Coronary artery (tissue), 2 donors: ENCODE measurements at places on chromosomes 11 and 22.

- no peak for DNase-seq
Measured at GRCh38 chr11:120703358-120704152, 192.0 kb downstream of the GRIK4 start.

GRCh38 chr11:2002042-2002776 is 4.6 kb upstream of the H19 start:
- DNase-seq: no peak

- DNase-seq: peak; percentile 49
Measured at GRCh38 chr22:47173535-47174021, 411.1 kb downstream of the TBC1D22A start.

- no peak for DNase-seq
Measured at GRCh38 chr22:48621085-48621484, 1206.6 kb downstream of the BRD1 start.

DNA sequence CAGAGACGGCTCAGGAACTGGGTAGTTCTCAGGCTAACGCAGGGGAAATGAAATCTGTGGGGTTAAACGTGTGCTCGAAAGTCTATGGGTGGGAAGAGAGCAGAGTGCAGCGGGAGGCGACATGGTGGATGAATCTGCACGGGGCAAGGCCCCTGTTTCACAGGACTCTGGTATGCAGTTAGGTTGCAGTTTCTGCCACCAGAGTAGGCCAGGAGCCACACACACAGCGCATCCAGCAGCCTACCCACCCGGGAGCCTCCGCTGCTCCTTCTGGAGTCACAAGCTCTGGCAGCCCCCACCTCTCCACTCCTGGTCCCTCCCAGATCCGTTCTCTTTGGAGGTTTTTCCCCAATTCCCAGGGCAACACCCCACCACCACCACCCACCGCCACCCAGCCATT is 27.0 kb downstream of the SPATA19 start:
- peak; percentile 50 for DNase-seq

DNA sequence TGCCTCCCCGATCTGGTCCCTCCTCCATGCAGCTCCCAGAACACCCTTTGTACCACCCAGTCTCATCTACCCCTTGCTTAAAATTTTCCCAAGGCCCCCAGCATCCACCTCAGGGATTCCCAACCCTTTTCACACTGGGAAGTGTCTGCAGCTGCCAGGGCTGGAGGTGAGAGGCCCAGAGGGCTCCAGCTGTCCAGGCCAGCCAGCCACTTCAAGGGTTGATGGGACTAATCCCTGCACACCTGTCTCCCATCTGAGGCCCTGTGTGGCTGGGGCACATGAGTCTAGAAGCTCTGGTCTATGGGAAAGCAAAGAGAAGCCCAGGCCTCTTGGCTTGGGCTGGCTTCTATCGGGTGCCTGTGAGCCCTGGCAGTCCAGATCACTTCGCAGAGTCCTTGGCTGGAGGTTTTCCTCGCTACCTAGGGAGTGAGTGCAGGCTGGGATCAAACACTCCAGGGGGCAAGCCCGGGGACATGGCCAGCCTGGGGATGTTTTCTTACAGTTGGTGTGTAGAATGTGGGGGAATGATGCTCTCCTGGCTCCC is 41.1 kb upstream of the TPBGL start:
- no peak for DNase-seq

DNA sequence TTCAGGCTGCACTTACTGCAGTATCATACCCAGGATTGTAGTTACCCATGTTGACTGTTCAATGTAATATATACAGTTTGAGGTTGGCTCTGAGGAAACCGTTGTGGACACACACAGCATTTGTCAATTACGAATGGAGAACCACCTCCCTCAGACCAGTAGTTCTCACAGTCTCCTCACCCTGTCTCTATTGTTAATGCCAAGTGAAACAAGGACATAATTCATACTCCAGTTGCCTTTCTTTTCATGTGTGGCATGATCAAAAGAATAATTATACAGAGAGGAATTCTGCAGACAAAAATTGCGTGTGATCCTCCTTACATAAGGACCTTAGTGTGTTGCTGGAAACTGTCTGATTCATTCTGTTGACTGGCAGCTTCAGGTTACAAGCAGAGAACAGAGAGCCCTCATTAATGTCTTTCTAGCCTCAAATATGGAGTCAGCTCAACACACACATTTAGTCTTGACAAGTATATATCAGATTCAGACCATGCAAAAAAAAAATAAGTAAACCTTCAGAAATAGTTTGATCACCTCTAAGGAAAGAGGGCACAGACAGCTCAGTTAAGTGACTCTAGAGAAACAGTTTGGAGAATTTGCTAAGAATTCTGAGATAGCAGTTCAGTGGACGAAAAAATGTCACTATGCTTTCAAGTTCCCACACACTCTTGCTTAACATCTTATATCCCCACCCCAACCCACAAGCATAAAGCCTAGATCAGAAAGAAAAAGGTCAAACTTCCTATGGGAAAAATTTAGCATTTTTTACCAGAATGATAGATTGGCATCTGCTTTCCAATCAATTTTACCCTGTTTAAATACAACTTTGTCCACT is 96.1 kb downstream of the MAML2 start:
- DNase-seq: no peak

DNA sequence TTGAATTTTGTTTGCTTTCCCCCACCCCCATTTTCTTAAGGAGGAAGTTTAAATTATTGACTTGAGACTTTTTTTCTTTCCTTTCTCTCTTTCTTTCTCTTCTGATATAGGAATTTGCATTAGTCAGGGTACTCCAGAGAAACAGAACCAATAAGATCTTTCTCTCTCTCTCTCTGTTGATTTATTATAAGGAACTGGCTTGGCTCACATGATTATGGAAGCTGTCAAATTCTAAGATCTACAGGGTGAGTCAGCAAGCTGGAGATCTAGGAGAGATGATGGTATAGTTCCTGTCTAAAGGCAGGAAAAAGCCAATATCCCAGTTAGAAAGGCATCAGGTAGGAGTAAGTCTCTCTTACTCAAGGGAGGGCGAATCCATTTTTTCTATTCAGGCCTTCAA is 64.0 kb downstream of the CCDC81 start:
- no peak for DNase-seq

GRCh38 chr22:31802575-31802974 is 48.8 kb downstream of the DEPDC5 start:
- DNase-seq: no peak

DNA sequence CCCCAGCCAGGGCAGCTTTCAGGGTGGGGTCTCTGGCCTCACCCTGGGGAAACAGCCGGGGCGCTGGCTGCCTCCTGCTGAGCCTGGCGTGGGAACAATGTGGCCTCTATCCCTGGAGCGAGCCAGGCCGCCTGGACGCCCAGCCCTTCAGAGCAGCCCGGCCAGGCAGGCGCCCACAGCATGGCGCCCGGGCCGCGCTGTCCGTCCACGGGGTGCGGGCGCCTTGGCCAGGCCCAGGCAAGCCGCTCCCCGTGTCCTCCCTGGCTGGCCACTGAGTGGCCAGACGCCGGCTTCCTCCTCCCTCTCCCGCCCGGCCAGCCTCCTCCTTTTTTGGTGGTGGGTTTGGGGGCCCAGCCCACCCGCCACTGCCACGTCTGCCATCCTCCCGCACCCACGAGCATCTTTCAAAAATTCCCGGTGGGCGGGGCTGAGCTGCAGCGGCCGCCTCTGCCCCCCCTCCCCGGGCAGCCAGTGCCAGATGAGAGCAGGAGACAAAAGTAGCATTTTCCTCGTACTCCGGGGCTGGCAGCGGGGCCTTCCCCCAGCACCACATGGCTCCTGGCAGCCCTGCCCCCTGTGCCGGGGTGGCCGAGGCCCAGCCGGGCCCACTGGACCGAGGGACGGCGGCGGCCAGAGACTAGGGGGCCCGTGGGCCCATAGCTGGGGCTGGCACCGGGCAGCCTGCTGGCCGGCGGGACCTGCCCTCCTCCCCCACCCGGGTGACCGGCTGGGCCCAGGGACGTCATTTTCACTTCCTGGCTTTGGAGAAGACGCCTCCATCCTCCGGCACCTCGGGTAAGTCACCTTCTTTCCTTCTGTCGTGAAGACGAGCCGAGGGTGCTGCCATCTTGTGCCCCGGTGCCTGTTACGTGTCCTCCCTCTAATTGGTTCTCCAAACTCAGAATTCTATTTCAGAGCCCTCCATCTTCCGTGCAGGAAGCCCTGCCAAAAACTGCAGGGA is 70.2 kb upstream of the PPARA start:
- DNase-seq: peak; percentile 96

GRCh38 chr22:24208012-24208749 is 26.9 kb downstream of the SUSD2 start:
- no peak for DNase-seq

- no peak for DNase-seq
Measured at GRCh38 chr11:34492806-34493414, 20.7 kb downstream of the ELF5 start.

- no peak for DNase-seq
Measured at GRCh38 chr11:36105743-36106581, 162.1 kb downstream of the LDLRAD3 start.

GRCh38 chr11:23836981-23837380 is 659.9 kb upstream of the LUZP2 start:
- DNase-seq: no peak

GRCh38 chr11:123461164-123461563 is 31.1 kb downstream of the GRAMD1B start:
- no peak for DNase-seq

DNA sequence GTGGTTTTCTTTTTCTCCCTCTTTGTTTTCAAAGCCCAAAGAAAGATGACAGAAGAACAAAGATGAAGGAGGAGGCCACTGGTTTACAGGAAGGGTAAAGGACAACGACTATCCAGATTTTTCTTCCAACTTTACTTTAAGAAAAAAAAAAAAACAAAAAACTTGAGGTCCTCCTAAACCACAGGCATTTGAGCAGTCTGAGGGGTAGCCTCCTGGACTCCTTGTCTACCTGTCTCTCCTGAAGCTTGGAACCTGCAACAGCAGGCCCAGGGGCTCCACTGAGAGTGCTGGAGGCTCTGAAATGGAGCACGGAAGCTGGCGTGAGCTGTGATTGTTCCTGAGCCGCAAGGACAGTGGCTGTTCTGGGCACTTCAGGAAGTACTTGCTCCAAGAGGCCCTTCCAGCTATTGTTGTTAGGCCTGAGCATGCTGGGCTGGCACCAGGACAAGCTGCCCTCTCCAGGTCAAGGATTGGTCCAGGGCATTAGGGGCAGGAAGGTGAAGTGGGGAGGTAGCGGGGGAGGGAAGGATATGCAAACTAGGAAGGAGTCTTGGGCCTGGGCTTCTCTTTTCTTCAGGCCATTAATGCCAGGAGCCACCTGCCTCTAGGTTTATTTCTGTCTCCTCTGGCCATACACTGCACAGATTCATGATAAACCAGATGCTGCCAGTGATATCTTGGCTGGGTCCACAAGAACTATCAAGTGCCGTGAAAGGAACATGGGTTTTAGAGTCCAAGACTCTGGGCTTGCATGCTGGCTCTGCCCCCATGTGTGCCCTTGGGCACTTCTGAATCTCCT is 147.3 kb downstream of the CCDC34 start:
- DNase-seq: no peak

DNA sequence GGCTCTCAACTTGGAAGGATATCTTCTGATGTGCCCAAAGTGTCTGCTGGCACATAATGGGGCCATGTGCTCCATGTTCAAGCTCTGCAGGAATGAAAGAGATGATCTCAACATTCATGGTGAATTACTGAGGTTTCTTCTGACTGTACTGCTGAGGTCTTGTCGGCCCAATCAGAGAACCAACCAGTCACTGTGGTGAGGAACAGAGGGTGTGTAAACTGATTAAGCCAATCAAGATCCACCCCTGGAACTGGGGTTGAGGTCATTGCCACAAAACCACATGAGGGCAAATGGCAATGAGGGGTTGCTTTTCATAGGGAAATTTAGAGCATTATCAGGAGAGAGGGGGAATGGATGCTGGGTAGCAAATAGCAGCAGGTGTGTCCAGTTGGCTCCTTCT is 152.3 kb upstream of the RAG2 start:
- no peak for DNase-seq

- DNase-seq: no peak
Measured at GRCh38 chr22:36853407-36854099, 7.3 kb upstream of the NCF4 start.

- no peak for DNase-seq
Measured at GRCh38 chr11:93368022-93368421, 37.5 kb downstream of the DEUP1 start.

GRCh38 chr11:15038963-15039362 is 34.4 kb upstream of the CALCB start:
- no peak for DNase-seq

DNA sequence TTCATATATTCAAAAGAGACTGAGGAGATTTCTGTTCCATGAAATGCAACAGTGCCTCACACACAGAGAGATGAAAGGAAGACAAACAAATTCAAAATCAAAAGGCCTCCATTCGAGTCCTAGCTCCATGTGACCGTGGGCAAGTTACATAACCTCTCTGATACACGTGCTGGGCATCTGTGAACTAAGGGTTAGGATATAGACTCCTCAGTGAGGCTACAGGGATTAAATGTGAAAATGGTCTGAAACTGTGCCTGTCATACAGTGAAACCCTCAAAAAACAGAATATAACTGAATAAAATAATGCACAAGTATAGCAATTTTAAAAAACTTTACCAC is 111.8 kb upstream of the MTMR2 start:
- DNase-seq: no peak

DNA sequence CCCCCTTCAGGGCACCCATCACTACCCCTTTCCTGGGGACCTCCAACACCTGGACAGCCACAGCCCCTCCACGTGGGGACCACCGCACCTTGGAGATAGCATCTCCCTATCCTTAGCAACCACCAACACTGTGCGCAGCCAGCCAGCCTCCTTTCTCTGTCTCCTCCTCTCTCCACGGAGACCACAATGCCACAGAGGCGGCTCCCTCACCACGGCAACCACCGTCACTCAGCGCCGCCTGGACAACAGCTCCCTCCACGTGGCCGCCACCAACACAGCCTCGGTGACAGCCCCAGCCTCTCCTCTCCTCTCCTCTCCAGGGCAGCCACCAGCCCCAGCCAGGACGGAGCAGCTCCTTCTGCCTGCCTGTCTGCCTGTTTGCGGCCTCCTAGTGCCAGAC is 10.5 kb downstream of the ELFN2 start:
- DNase-seq: no peak

- DNase-seq: no peak
Measured at GRCh38 chr11:43582863-43583462, 97.6 kb upstream of the HSD17B12 start.

DNA sequence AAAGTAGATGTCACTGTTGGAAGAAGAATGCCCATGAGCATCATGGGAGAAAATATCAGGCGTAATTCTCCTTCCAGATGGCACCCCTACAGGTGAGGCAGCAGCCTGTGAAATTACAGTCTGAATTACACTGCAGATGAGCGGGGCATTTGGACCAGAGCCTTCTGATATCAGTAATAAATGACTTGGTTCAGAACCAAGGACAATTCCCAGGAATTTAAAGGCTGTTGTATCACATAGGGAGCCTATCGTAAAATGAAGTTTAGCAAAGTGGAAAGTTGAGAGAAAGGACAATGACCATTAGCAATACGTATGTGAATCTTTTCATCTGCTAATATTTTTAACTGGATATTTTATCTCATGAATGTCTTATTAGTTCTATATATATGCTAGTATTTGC is 61.3 kb downstream of the PRMT3 start:
- no peak for DNase-seq
